ENCODE measurements at places on chromosomes 4 and X. TPM values are rescaled to one million over a fixed set of nuclear protein-coding genes. Genes with fewer than 3 reads are reported as not detected.

The ABCG2 gene
- total RNA-seq: 22.4 TPM

The ALAS2 gene
- total RNA-seq: not detected

The KIF4A gene
- total RNA-seq: 24.2 TPM

The PCYT1B gene
- not detected for total RNA-seq
